ENCODE measurements at places on chromosomes 13 and 19.

DNA sequence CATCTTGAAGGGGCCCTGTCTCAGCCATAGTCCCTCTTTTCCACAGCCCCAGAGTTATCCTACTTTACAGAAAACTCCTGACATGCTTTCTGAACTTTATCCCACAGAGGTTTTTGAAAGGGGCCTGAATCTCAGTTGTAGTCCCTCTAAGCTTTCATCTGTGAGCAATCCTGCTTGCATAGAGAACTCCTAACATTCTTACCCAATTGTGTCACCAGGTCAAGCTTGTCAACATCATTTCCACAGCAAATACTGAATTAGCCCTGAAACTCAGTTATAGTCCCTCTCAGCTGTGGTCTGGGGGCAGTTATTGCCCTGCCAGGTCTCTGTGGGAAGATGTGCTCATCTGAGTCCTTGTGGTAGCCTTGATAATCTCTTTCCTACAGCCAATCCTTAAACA is 2190.3 kb upstream of the PCDH20 start:
- no peak for DNase-seq

DNA sequence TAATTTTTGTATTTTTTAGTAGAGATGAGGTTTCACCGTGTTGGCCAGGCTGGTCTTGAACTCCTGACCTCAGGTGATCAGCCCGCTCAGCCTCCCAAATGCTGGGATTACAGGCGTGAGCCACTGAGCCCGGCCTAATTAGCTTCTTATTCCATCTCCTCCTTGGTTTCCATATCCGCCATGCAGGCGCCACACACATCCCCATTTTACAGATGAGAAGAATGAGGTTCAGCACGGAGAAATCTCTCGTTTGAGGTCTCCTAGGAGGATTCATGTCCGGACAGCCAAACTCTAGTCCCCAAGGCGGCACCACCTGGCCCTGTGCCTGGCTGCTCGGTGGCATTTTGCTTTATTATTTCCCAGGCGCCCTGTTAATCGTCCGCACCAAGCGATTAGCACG is 46.2 kb upstream of the PTPRS start:
- no peak for DNase-seq

GRCh38 chr13:96100457-96101220 is 10.7 kb downstream of the HS6ST3 start:
- no peak for DNase-seq

- no peak for DNase-seq
Measured at GRCh38 chr19:48274938-48275337, 5.1 kb downstream of the ZNF114 start.

- no peak for DNase-seq
Measured at GRCh38 chr19:47330466-47330869, 1.5 kb upstream of the C5AR2 start.

DNA sequence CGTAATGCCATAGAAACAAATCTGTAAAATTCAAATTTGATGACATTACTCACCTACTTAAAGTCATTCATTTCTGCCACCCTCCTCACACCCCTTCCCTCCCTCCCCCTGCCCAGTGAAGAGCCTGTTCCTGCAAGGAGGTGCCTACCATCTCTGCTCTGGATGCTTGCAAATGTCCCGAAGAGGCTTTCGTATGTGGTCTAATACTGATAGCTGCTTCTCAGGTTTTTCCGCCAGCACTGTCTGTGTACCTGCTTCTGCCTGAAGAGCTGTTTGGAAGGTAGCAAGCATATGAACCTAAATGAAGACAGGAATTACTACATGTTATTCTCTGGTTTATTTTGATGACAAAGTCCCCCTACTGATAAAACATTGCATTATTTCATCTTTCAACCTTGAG is 57.1 kb downstream of the GPALPP1 start:
- no peak for DNase-seq

DNA sequence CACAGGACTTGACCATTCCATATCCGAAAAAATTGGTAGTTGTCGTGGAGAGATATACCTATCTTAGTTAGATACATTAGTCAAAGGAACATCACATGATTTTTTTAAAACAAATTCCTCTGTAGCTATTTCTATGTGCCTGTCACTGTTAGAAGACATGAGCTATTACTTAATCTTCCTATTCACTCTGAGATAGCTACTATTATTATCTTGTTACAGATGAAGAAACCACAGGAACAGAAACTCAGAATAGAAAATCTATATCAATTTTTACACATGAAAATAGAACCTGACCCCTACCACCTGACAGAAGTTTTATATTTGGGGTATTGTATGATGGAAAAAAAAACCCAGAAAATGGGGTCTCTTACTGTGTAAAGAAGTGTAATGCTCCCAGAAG is 68.9 kb upstream of the TDRD3 start:
- DNase-seq: no peak
